ENCODE measurements at places on chromosomes 3 and 15.

GRCh38 chr15:61083081-61083787, 145.9 kb downstream of the RORA start:
- DNase-seq, result no peak

DNA sequence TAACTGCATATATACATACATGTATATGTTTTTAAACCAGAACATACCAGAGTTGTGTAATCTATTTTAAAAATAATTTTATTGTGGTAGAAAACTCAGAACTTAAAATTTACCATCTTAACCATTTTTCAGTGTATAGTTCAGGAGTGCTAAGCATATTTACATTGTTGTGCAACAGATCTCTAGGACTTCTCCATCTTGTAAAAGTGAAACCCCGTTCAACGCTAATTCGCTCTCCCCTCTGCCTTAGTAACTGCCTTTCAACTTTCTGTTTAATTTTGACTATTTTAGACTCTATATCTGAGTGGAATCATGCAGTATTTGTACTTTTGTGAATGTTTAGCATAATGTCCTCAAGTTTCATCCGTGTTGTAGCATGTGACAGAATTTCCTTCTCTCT, 51.8 kb upstream of the SSR3 start:
- peak; percentile 87 for DNase-seq

GRCh38 chr3:19945969-19946831, 697 bp upstream of the RAB5A start:
- no peak for DNase-seq

- peak; percentile 7 for DNase-seq
These were observed 285.0 kb upstream of the ADAMTS9 start for GRCh38 chr3:64972793-64973192.

DNA sequence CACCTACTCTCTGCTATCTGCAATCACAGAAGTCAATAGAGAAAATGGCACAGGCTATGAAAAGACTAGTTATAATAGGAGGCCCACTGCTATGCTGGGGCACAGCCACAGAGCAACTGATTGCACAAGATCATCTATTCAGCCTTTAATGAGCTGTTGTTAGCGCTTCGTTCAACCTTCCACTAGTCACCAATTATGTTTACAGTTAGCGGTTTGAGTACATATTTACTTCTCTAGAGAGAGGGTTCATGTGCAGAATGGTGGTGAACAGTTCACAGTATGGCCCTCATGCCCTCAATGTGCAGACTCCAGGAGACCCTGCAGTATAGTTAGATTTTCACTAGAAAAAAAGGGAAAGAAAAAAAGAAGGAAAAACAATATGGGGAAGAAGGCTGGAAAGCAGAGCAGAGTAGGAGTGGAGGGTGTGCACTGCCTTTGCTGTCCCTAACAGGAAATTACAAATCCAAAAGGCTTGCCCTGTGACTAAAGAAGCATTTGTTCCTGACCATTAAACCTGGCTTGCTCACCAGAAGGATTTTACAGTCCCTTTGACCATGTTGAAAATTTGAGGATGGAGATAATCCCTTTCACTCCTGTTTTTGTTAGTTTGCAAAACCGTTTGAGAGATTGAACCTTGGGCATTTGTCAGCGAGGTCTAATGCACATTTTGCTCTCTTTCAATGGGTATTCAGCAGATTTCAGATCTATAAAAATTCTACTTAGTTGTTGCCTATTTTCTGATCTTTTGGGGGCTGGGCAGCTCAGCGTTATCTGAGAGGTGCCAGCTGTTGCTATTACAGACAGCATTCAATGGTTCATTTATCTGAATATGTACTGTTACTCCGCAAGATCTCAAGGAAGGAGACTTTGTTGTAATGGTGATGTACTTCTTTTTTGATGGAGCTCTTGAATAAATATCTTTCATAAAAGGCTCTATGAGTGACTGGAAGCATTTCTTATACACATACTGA, 296.1 kb downstream of the LSAMP start:
- no peak for DNase-seq

- DNase-seq, result no peak
These were observed 2.7 kb downstream of the CHDH start for GRCh38 chr3:53843195-53844177.

DNA sequence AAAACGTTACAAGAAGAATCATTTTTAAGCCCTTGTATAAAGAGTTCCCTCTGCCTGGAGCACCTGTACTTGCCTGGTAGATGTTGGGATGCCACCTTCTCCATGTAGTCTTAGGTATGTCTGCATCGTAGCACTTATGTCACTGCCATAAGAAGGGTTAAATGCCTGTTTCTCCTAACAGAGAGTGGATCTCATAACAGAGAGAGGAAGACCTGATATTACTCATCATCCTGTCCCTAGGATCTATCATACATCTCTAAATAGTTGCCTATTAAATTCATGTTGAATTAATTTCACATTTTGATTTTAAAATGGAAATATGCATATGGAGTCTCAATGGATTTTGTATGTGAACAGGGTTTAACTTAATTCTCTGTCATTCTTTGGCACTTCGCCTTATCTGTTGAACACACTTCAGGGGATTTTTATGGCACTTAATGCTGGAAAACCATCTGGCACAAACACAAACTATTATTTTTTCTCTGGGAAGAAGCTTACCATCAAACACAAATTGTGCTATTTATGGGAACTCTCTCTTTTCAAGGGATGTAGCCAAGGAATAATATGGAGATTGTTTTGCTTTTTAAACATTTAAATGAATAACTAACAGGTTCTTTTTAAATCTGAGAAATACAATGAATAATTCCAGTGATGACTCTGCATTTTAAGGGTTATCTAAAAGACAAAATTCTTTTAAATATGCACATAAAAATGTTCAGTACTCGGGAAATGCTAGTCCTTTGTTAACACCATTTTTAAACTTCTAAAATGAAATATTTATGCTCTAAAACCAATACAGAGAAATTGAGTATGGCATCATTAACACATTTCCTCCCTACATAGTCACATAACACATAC, 230.7 kb downstream of the ZNF385D start:
- no peak for DNase-seq

DNA sequence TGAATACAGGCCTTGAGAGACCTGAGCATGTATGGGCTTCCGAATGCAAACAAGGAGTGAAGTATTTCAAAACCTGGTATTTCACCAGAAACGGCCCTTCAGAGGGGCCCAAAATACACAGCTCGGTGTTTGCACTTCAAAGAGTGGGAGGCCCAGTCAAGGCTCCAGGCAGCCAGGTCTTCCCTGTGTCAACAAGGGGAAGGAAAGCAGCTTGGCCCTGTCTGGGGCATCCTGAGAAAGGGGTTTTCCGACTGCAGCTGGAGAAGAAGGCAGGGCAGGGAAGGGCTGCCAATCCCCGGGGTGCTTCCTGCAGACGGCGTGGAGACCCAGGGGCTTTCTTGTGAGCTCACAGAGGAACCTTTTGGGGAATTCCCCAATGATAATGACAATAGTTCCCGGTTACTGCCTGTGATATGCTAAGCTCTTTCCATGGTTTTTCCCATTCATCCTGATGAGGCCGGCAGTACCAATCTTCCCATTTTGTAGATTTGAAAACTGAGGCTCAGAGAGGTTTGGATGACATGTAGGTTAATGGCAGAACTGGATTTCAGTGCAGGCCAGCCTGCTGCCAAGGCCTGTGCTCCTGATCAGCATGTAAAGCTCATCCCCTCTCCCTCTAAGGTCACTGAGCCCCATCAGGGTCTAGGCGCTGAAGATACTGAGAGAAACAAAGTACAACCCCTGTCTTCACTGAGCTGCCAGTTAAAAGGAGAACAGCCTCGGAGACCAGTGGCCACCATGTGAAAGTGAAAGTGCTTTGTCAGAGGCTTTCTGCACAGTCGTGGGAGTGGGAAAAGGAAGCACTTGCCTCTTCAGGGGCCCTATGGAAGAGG, 43.0 kb upstream of the TLE3 start:
- DNase-seq, result peak; percentile 94

- DNase-seq, result peak; percentile 51
These were observed 28.8 kb downstream of the TMED3 start for GRCh38 chr15:79339588-79340314.

GRCh38 chr3:132228923-132229322, 88.3 kb upstream of the ACP3 start:
- no peak for DNase-seq

DNA sequence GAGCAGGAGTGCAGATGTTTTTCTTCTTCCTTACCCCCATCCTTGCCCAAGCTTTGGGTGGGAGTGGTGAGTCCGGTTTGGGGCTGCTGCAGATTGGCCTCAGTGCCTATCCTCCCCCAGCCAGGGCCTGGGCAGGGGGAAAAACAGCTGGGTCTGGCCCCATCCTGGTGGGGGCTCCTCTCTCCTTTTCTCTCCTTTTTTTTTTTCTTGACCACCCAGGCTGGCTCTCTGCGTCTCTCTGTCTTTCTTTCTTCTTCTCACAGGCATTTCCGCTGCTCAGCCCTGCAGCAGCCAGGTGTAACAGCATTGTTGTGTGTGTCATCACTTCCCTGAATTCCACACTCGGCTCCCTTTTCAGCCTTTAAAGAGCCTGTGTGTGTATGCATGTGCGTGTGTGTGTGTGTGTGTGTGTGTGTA, 2.0 kb downstream of the FOXL2NB start:
- no peak for DNase-seq

GRCh38 chr3:149280671-149281349, 52.6 kb downstream of the TM4SF18 start:
- peak; percentile 54 for DNase-seq

GRCh38 chr15:71648095-71648494, 162.3 kb upstream of the NR2E3 start:
- no peak for DNase-seq

DNA sequence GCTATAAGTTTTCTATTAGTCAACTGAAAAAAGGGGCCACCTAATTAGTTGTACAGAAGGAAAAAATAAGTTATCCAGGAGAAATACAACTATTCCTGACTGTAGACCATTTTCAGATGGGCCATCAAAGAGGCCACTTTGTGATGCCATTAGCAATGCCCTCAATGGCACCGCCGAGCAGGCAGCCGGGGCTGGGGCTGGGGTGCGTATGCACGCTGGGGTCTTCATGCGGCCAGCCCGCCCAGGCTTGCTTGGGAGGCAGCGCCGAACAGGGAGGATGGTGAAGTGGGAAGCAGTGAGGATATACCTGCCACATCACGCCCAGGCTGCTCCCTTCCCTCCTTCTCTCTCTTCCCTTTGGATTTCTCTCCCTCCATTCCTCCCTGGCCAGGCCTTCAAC, 128.4 kb downstream of the XXYLT1 start:
- no peak for DNase-seq
